Stimulated activated CD4-positive, alpha-beta T cell treated with anti-CD3 and anti-CD28 coated beads, Interleukin-2, amount 100 ng/mL, for 24 hours (primary cell): ENCODE measurements at places on chromosomes 2 and 18.

DNA sequence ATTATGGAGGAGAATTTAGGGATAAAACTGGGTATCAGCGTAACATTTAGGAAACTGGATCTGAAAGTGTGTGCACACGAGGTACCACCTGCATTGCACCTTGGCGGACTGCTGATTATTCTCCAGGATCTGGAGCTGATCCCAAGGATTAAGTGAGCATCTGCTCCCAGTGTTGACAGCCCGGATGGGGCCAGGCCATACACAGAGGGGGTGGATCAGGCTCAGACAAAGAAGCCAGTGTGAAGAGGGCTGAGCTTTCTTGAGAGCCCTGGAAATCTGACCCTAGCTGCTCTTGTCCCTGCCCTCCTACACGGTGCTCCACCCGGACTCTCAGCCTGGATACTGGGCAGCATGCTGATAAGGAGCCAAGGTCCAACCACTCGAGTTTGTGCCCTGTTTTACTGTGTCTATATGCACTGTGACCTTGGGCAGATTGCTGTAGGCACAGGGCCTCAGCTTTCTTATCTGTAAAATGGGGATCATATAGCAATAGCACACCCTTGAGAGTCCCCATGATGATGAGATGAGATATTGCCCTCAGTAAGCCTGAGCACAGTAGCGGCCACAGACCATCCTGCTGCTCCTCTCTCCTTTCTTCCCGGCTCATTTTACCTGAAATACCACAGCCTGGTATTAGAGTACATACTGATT is 396.8 kb upstream of the CELF4 start:
- DNase-seq: no peak

- DNase-seq: no peak
Measured at GRCh38 chr18:58565021-58565420, 63.9 kb downstream of the ALPK2 start.

DNA sequence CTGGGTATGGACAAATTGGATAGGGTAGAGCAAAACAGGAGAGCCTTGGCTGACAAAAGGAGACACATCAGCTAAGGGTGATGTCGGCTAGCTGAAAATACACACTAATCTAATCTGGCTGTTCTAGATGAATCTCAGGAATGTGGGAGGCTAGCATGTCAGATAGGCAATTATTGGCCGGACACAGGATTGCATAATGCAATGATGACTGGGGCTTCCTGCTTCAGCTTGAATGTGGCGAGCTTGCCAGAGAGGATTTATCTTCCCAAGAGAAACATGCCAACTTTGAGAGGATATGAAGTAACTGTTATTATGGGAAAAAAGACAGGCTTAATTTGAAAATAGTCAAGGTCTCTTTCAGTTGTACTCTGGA is 102.4 kb downstream of the TRIB2 start:
- no peak for DNase-seq

GRCh38 chr2:43905871-43906270 is 67.1 kb downstream of the ABCG8 start:
- DNase-seq: no peak

DNA sequence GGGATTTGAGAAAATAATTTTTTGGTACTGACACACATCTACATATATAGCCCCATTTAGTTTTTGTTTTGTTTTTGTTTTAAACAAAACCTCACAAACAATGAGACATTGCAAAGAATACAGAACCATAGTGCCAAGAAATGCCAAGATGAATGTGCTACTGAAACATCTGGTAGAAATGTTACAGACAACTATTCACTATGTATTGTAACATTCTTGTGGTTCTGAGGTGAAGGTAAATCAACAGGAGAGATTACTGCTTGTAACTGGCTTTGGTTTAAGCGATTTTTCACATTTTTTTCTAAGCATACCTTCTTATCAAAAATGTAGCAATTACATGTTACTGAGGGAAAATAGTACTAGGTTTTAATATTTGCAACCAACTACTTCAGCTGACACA is 281.3 kb downstream of the ZNF804A start:
- no peak for DNase-seq

DNA sequence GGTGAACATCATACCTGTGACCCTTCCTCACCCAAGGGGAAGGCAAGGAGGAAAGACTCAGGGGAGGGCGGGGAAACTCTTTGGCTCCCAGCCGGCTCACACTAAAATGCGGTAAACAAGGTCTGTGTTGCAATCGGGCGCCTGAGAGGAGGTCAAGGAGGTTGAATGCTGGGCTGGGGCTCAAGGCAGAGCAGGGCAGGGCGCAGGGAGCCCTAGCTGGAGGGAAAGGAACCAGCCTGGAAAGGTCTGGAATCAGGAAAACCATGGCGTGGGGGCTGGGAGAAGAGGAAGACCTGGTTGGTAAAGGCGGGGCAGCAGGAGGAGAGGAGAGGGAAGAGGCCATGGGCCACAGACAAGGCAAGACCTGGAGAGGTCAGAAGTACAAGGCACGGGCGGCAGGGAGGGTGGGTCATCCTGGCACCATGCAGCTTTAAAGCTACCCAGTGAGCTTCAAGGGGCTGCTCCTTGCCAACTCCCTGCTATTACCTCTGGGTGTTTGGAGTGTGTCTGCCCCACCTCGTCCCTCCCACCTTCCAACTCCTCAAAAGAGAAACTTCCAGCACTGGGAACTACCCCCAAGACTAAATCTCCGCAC is 4.8 kb upstream of the TMEM37 start:
- no peak for DNase-seq

GRCh38 chr2:1305342-1306013 is 107.8 kb upstream of the TPO start:
- no peak for DNase-seq

DNA sequence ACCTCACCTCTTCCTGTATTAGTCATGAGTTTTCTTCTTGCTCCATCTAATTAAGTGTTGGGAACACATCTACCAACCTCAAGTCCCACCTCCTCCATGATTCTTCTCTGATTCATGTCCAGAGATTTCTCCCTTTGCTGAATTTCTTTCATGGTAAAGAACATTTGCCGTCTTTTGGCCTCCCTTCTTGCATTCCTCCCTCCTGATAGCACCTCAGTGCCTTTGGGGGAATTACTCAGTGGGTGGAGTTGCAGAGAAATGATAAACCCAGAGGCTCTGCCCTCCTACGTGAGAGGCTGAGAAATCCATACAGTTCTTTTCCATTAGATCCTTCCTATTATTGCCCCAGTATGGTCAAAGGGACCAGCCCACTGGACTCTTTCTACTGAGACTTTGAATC is 651.9 kb downstream of the SLC4A3 start:
- no peak for DNase-seq

GRCh38 chr2:200929334-200930249 is 33.9 kb downstream of the ORC2 start:
- no peak for DNase-seq

DNA sequence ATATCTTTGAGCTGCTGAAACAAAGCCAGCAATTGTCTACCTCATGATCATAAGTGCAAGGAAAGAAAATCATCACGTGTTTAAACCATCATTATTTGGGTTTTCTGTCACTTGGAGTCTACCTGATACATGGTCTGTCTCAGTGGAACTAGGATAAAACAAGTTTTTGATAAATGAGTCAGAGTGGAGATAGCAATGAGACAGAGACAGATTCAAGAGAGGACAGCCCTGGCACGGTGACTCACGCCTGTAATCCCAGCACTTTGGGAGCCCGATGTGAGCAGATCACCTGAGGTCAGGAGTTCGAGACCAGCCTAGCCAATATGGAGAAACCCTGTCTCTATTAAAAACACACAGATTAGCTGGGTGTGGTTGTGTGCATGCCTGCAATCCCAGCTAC is 93.8 kb downstream of the PMAIP1 start:
- DNase-seq: no peak

GRCh38 chr2:239177908-239178307 is 222.9 kb downstream of the HDAC4 start:
- no peak for DNase-seq

DNA sequence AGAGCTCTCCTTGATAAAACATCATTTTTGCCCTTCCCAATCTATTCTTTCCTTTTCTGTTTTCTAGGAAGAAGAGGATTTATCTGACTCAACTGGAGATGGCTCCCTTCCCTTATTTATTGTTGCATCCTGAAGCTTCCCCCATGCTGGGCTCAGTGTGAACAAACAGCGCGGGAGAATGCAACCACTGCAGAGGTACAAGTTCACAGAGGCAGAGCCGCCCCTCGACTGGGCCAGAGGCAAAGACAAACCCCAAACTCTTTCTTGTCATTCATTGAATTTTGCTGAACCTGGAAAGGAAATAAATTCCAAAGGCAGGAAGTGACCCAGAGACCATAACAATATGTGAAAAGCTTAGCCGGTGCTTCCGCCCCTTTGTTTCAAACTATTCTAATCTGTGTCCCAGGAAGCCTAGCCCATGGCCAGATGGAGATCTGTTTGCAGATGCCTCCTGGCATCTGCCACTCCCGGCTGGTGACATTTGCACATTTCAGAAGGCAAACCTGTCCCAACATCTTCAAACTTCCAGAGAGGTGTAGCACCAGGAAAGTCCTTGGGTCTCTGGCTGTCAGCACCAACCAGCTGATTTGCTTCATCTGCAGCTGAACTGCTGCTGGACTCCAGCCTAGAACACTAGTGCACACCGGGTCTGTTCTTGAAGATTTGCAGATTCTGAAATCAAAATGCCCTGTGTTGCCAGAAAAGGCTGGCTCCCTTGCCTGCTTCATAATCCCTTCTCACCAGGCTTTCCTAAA is 79.4 kb upstream of the MAP4K3 start:
- DNase-seq: no peak

DNA sequence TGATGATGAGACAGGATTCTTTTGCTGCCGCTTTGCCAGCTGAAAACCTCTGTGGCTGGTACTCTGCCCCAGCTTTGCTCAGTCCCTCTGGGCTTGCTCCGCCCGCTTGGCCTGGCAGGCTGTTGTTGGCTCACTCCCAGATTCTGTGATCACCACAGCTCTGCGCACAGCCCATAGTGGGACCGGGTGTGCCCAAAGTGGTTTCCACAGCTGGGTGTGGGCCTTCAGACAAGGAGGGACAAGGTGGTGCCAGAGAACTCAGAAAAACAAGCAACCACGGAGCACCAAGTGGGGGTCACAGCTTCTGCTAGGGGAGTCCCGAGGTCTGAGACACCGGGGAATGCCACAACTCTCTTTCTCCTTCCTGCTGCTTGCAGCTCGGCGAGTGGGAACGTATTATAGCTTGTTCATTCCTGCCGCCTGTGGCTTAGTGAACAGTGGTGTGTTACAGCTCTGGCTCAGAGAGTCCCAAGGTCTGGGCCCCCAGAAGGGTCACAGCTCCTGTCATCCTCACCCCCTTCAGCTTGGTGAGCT is 9.2 kb upstream of the KYNU start:
- DNase-seq: no peak

- no peak for DNase-seq
Measured at GRCh38 chr2:120230515-120231471, 7.6 kb upstream of the TMEM185B start.

DNA sequence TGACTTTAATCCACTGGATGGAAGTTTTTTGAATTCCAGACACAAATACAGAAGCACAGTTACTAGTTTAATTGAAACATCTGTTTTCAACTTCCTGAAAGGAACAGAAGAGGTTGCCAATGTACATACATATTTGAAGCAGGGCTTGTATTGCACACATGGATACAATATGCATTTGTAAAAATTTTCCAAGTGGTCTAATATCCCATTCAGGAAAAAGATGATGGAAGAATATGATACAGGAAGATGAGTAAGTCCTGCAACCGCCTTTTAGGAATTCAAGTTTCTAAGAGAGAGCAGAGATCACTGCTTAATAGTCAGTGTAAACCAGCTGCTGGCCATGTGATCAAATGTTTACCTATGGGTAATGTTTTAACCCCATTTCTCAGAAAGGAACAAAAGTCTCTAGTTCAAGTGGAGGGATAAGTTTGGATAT is 265.4 kb downstream of the TRIB2 start:
- DNase-seq: no peak

- no peak for DNase-seq
Measured at GRCh38 chr2:172213116-172213860, 110.6 kb upstream of the DLX2 start.

GRCh38 chr2:240929364-240930095 is 23.4 kb downstream of the CROCC2 start:
- no peak for DNase-seq

DNA sequence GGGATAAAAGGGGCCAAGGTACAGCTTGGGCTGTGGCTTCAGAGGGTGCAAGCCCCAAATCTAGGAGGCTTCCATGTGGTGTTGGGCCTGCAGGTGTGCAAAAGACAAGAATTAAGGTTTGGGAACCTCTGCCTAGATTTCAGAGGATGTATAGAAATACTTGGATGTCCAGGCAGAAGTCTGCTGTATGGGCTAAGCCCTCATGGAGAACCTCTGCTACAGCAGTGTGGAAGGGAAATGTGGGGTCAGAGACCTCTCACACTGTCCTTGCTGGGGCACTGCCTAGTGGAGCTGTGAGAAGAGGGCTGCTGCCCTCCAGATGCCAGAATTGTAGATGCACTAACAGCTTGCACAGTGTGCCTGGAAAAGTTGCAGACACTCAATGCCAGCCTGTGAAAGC is 880.6 kb upstream of the ID2 start:
- DNase-seq: no peak

GRCh38 chr2:175143191-175143590 is 24.8 kb downstream of the ATF2 start:
- no peak for DNase-seq

DNA sequence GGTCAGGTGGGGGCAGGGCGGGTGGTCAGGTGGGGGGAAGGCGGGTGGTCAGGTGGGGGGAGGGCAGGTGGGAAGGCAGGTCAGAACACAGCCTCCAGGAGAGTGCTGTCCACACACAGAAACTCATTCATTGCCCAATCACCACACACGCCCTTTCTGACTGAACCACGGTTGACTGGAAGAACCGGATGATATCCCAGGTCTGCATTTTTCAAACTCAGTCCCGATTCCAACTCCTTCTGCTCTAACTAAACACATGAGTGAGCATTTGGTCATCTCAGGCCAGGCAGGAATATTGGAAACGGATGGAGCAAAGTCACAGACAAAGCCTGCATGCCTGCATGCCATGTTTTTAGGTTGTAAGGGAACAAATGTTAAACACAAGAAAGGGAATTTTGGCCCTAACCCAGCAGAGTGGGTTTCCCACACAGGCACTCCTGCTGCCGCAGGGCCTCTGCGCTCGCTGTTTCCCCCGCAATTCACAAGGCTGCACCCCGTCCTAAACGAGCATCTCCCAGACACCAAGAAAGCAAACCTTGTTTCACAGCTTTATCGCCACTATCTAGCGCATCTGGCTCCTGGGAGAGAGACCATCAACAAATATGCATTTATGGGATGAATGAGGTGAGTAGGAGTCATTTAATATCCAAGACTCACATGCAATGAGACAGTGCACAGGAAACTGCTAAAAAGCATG is 100.1 kb downstream of the ZNF516 start:
- no peak for DNase-seq

DNA sequence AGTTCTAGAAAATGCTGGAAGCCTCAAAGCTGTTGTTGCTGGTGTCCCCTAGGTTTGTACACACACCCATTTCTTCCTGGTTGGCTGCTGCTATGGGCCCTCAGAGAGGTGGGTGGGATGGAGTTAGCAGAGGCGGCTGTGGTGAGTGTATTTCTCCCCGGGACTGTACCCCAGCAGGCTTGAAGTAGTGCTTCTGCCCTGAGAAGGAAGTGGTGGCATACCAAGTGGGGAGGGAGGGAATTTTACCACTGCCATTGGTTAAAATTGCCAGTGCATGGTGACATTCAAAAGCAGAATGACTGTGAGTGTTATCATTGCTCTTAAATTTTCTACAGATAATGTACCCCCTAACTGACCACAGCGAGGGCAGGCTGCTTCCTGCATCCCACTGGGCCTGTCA is 125.6 kb upstream of the CAPN13 start:
- DNase-seq: no peak
